Activated B cell treated with CpG ODN at 0.5 μM for 24 hours (primary cell): ENCODE measurements at places on chromosomes 1 and 21.

- DNase-seq: peak; percentile 43
Measured at GRCh38 chr1:95117207-95118066, at the start of gene TLCD4. Gene TLCD4 (plus strand): TSS chr1:95117355. CDS start chr1:95143902, 26,547 bp downstream.

DNA sequence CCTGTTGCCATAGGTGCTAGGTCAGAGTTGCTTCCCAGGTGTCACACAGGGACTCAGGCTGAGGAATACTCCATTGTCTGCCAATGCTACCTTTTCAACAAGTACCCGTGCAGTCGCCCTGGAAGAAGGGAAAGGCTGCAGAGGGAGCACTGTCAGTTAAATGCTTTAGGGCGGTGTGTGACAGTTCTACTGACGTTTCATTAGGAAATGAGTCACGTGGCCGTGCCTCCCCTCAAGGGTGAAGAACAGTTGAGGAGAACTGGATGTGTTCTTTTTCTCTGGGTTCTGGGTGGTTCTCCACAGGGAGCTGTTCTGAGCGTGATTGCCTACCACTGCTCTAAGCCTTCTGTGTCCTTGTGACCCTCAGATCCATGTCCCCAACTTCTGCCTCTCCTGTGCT is 197.6 kb downstream of the CACNA1E start:
- DNase-seq: no peak

DNA sequence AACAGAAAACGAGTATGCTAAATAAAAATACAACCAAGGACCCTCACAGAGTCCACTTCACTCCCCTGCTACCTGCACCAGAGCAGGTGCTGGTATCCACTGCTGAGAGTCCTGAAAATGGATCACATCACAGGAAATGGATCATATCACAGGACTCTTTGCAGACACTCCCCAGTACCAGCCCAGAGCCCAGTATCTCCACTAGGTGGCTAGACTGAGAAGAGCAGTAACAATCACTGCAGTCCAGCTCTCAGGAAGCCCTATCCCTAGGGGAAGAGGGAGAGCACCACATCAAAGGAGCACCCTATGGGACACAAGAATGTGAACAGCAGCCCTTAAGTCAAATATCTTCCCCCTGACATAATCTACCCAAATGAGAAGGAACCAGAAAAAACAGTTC is 28.0 kb downstream of the AGBL4 start:
- no peak for DNase-seq

DNA sequence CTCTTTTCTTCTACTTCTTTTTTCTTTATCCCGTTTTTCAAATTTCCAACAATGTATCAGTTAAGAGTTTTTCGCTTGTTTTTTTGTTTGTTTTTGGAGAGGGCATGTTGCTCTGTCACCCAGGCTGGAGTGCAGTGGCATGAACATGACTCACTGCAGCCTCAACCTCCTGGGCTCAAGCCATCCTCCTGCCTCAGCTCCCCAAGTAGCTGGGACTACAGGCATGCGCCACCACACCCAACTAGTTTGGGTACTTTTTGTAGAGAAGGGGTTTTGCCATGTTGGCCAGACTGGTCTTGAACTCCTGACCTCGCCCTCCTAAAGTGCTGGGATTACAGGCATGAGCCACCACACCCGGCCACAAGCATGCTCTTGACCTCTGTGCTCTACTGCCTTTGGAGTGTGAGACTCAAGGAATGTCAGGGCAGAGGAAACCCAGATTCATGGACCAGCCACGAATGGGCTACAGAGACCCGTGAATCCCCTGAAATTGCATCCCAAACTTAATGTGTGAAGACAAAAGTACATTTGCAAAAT is 65.1 kb upstream of the HSD17B7 start:
- DNase-seq: no peak

DNA sequence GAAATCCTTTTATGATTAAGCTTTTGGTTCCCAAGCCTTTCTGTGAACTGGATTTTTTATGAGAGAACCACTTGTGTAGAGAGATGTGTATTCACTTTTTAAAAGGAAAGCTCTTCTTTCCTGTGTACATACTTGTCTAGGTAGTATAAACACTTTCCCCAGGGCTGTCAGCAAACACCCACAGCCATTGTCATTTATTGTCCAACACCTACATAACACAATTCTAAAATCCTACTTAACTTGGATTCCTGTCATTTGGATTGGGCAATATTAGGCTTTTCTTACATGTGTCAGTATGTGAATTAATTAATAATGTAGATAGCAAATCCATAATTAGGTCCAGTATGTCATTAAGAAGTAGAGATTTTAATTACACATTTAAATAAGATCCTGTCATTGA is 12.3 kb downstream of the DDX20 start:
- DNase-seq: no peak

DNA sequence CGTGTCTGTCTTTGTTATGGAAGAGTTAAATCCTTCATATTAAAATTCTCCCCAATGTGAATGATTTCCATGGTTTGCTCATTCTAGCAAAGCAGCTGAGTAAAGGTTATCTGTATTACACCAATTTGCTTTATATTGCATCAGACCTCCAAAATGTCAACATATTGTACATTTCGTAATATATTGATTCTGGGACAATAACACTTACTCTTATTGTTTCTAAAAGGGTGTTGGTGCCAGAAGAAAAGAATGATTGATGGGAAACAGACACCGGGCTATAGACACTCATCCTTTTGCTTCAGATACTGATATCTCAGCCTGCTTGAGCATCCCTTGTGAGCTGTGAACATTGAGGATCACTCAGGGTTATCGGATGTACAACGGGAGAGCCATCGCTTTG is 7.0 kb downstream of the NTNG1 start:
- DNase-seq: no peak

- DNase-seq: no peak
Measured at GRCh38 chr21:40454057-40454456, 392.9 kb downstream of the DSCAM start.
